ENCODE measurements at places on chromosomes 1 and 21.

GRCh38 chr1:110618668-110619067, 12.5 kb upstream of the KCNA2 start:
- DNase-seq = no peak

DNA sequence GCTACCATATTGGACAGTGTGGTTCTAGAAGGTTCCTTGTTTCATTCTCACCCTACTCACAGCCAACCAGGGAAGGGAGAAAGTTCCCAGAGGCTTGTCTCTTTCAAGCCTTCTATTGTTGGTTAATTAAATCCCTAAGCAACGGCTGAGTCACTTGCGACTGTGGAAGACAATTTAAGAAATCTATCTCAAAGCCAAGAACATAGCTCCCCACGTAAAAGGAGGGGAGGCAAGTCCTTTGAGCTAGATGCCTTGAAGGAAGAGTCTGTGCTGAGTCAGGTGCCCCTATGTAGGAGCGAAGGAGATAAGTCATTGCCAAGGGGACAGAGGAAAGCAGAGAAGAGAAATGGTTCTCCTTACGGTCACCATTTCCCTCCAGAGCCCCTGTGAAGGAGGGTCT, 79.4 kb upstream of the PPP2R5A start:
- DNase-seq = no peak

DNA sequence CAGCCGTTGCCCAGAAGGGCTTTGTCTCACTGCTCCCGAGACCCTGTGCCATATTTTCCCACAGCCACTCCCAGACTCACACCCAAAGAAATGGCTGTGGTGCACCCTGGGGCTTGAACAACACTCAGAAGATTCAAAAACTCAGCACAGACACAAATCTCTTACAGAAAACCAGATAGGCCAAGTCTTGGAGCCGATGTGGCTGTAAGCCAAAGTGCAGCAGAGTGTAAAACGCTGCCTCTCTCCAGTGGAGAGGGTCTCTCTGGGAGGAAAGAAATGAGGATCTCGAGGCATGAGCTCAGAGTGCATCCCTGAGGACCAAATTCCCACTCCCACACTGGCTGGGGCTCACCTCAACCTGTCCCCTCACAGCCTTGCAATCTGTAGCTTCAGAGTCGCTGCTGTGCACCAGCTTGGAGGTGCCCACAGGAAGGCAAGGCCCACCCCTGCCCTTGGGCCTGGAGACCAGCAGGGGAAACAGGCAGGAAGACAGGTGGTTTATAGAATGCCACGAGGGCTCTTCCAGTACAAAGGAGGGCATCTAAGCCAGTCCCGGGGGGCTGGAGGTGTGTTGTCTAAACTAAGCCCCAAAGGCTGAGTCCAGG, 171.3 kb upstream of the AJAP1 start:
- no peak for DNase-seq

GRCh38 chr1:17097147-17097546, 22.1 kb downstream of the PADI2 start:
- no peak for DNase-seq

DNA sequence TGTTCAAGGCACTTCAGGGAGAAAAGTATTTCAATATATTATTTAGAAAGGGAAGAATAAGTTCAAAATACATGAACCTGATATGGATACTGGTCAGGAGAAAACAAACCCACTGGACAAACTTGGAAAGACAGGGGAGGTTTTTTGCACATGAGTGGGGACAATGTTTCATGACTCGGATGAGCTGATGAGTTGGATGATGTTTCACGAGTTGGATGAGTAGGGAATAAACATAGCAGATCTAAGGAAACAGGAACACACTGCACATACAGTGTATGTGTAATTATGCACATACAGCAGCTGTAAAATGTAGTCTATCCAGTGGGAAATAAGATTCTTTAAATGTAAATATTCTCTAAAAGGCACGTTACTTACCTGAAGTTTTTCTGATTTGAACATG, 682.9 kb upstream of the ADAMTS5 start:
- no peak for DNase-seq

DNA sequence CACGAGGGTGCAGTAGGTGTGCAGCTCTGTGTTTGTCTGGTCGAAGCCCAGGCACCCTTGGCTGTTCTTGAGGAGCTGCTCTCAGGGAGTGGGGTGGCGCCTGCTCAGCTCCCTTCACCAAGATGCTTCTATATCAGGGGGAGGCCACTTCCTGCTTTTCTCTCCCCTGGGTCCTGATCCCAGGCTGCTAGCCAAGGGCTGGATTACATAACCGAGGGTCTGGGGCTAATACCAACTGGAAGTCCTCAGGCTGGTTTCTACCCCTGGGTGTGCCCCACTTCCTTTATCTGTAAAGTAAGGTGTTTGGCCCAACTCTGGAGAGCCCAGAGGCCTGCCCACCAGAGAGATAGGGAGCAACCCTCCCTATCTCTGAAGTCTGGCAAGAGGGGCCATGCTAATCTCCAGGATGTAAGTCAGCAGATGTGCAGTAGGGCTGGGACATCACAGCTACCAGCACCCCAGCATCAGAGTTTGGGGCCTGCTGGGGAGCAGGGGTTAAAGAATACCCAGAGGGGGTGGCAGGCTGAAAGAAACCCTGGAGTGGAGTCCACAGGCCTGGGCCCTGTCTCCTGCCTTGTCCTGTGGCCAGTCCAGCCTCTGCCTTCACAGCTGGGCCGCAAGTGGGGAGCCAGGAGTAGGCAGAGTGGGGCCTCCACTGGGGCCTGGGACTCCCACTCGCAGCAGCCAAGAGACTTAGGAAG, 2.1 kb downstream of the SELENBP1 start:
- no peak for DNase-seq

DNA sequence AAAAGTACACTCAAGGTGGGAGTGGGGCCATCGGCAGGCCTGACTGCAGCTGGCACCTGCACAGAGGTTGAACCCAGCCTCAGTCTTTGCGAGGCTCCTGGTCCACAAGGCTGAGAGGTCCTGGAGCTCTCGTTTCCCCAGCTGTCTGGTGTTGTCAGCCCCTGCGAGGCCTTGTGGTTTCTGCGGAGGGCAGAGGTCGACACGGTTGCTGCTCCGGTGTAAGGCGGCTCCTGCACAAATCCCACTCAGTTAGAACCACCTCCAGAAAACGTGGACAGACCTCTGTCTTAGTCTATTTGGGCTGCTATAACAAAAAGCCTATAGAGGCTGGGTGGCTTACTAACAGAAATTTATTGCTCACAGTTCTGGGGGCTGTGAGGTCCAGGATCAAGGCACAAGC, 5.8 kb downstream of the KIAA1614 start:
- DNase-seq = no peak

DNA sequence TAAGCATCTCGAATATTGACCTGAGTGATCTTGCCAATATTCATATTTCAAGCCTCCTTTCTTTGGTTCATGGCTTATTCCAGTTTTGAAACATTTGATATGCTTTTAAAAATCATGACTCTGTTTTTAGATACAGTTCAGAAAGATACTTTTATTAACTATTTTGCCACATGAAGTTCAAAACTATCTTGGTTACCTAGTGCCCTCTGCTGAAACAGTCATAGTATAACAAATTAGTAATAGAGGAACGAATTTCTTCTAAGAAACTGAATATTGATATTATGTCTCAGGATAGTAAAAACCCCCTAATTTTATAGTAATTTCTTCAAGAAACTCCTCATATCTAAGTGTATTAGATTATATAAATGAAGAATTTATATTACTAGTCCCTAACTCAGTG, 52.6 kb upstream of the RC3H1 start:
- no peak for DNase-seq

GRCh38 chr1:48013270-48013669, 16.1 kb upstream of the TRABD2B start:
- no peak for DNase-seq

GRCh38 chr1:174884038-174884437, 115.7 kb upstream of the CACYBP start:
- no peak for DNase-seq

- no peak for DNase-seq
Measured at GRCh38 chr1:188128761-188129160, 1300.0 kb downstream of the PLA2G4A start.

DNA sequence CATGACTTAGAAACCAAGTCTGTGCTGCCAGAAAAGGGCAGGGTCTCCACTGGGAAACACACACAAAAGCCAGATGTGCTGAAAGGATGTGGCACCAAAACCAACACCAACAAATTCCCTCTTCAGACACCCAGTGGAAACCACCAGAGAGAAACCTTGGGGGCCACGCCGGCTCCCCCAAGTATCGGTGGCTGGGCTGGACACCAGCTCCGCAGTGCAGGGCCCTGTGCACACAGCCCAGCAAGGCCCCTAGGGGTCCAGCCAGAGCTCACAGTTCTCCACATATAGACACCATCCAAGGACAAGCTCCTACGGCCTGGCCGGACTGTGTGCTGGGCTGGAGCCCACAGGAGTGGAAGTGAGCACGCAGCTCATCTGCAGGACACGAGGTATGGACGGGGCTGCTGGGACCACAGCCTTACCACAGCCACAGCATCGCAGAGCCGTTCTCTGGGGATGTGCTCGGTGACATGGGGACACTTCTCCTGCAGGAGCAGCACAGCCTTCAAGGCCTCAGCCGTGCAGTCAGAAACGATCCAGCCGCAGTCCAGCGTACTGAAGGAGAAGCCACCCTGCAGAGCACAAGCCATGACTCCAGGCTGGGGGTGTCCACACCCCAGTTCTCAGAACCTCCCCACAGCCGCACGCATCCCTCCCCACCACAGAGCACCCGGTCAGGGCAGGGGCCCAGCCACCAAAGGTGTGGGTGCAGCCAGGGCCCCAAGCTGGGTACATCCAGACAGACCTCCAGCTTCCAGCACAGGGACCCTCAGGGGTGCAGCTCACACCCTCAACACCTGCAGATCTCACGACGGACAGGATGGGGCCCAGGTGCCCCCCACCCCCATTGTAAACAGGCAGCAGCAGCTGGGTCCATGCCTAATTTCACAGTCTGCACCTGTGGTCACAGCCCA, 21.3 kb downstream of the LSS start:
- DNase-seq = no peak

DNA sequence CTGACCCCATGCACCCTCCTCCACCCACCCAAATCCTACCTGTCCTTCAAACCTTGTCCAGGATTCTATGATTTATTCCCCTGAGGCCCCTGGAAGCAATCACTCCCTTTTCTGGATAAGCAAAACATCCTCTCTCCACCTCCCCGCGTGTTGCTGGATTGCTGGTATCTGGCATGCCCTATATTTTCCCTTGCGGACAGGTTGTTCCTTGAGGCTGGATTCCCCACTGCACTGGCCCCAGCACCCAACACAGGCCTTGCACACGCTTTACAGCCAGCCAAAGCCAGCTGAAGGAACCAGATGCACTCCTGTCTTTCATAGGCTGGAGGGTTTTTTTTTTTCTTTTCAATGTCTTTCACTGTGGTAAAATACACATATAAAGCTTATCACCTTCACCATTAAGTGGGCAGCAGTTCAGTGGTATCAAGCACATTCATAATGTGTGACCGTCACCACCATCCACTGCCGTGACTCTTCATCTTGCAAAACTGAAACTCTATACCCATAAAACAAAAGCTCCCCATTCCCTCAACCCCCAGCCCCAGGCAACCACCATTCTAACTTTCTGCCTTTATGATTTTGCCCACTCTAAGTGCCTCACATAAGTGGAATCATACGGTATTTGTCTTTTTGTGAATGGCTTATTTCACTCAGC, 50.9 kb downstream of the TOR1AIP2 start:
- DNase-seq = no peak

DNA sequence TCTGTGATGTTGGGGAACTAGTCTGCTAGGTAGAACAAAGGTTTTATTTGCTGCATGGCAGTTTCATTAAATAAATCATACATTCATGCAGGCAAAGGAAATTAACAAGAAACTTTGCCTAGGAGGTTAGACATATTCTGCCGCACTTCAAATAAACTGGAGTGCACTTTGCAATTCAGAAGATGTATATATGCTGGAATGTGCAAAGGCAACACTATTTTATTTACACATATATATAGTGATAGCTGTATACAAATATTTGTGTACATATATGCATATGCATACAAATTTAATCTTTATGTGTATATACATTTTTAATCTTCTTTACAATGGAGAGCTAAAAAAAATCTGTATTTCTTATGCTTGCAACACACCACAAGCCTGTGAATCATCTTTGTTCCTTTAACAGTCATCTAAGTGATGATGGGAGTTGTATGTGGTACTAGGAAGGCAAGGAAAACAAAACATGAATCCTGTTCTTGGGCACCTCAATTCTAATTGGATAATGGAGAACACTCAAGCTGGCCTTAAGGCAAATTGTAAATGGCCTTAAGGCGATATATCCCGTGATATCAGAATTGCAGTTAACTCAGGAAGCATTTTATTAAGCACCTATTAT, 605.8 kb upstream of the CAMK1G start:
- DNase-seq = no peak

GRCh38 chr1:206041640-206042039, 11.3 kb upstream of the RHEX start:
- no peak for DNase-seq

- DNase-seq = no peak
Measured at GRCh38 chr1:31264790-31265386, 25.2 kb upstream of the NKAIN1 start.

DNA sequence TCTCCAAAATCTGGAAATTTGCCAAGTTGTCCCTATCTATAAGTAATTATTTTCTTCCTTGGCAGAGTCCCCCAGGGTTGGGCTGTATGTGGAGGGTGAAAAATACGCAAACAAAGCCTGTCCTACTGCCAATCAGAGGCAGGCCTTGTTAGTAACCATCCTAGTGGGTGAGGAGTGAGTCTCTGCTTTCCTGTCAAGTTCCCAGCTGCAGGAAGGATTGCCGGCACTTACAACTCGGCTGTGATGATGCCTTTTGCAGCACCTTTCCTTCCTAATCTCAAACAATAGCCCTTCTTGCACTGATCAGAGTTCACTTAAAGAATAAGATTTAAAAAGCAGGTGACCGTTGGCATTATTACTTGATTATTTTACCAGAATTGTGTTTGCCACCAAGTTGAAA, 31.3 kb upstream of the FGGY start:
- DNase-seq = no peak

GRCh38 chr1:184299796-184300195, 87.0 kb upstream of the C1orf21 start:
- no peak for DNase-seq

DNA sequence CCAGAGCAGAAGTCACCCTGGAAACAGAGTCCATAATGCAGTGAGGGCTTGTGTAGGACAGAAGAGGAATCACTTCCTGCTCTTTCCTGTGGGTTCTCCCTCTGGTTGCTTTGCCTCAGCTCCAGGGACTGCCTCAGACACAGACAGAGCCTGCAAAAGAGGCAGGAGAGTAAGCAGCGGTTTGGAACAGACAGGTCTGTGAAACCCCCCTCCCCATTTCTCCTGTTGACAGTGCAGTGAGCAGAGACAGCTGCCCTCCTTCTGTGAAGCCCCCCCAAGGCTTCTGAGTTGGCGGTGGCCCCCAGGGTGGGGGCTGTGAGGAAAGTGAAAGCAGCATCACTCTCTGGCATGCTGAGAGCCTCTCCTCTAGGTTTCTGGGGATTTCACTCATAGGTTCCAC, 53.0 kb downstream of the MAB21L3 start:
- DNase-seq = no peak

GRCh38 chr21:16194788-16195537, 465.2 kb downstream of the USP25 start:
- DNase-seq = no peak

- no peak for DNase-seq
Measured at GRCh38 chr1:211493876-211494653, 2.1 kb upstream of the RD3 start.

- DNase-seq = no peak
Measured at GRCh38 chr1:31390071-31390470, 17.2 kb upstream of the FABP3 start.

- DNase-seq = no peak
Measured at GRCh38 chr1:22132517-22133235, 10.2 kb downstream of the WNT4 start.
